ENCODE measurements at places on chromosomes 13 and 19.

GRCh38 chr13:76043874-76044273, 407.7 kb downstream of the LMO7 start:
- no peak for DNase-seq

DNA sequence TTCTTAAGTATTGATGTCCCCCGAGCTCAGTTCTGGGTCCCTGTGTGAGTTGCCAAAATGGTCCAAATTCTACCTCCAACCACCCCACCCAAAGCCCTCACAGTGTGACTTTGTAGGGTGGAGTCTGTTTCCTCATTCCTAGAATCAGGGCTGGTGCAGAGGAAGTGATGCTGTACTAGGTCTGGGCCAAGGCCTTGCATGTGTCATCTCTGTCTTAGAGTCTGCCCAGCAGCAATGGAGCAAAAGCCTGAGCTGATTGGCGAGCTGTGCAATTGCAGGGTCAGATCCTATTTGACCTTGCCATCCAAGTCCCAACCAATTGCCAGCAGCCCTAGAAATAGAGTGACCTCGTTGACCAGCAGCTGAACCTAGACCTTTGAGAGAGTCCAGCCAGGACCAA, 97.0 kb upstream of the ANKRD10 start:
- no peak for DNase-seq

DNA sequence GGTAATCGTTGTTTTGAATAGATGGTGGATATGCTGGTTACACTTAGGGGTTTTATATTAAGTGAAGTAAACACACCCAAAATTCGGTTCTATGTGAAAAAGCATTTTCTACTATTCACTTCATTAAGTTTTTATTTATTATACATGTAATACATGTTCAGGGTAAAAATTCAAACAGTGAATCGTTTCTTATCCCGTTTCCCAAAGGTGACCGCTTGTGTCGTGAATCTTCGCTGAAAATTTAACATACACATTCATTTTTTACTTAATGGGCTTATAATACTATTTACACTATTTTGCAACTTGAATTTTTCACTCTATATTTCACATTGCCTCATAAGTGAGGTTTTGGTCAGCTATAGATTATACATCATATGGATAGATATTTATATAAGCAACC, 24.5 kb downstream of the IPO5 start:
- DNase-seq: no peak

DNA sequence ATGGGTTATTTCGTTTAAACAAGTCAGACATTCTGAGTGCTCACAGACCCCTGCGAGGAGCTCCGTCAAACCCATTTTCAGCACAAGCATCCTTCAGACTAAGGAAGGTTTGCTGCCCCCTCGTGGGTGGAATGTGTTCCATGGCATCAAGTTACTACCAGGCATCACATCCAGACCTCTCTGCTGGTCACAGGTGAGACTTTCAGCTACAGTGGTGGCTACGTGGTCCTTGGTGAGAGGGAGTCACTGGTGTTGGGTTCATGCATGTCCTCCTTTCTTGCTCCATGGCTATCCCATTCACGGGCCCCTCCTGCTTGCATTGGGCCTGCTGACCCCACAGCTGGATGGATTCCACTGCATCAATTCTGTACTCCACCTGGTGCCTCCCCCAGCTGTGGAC, 9.1 kb upstream of the LILRB5 start:
- DNase-seq: peak; percentile 39

GRCh38 chr19:19486343-19487076, 28.8 kb downstream of the TSSK6 start:
- DNase-seq: peak; percentile 60

GRCh38 chr13:91647361-91647990, 249.1 kb downstream of the GPC5 start:
- no peak for DNase-seq

GRCh38 chr13:94520001-94520400, 40.5 kb upstream of the DCT start:
- DNase-seq: no peak

GRCh38 chr13:48477191-48477855, 55.6 kb downstream of the RCBTB2 start:
- no peak for DNase-seq

DNA sequence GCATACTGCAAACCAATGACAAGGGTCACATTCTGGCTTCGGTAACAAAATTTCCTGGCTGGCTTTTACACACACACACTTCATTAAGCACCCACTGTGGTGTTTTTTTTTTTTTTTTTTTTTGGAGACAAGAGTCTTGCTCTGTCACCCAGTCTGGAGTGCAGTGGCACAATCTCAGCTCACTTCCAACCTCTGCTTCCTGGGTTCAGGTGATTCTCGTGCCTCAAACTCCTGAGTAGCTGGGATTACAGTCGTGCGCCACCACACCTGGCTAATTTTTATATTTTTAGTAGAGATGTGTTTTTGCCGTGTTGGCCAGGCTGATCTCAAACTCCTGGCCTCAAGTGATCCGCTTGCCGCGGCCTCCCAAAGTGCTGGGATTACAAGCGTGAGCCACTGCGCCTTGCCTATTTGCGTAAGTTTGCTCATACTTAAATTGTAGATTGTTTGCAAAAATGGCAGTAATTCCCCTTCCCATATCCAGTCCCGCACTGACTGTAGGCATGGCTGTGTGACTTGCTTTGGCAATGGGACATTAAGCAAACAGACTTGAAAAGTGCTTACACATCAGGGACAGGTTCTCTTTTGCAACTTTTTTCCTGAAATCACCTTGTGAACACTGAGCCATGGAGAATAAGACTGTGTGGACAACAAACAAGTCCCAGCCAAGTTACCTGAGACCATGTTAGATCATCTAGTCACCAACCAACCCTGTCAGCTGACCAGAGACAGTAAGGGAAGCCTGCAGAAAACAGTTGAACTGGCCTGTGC, 42.1 kb upstream of the EBPL start:
- no peak for DNase-seq

DNA sequence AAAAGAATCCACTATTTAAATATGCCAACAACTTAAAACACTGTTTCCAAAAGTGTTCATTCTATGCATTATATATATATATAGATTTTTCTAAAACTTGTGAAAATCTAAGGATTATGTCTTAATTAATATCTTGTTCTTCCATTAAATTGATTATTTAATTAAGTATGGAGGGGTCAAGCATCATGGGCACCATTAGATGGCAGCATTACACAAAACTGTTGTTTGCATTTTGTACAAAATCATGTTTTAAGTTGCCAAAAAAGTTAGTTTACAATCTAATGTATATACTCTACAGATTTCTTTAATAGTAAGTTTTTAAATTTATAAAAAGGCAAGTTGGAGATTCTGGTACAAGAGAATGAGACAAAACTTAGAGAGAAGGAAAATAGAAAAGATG, 213.2 kb upstream of the EDNRB start:
- no peak for DNase-seq

- DNase-seq: no peak
Measured at GRCh38 chr13:32837973-32838927, 178.0 kb upstream of the KL start.

DNA sequence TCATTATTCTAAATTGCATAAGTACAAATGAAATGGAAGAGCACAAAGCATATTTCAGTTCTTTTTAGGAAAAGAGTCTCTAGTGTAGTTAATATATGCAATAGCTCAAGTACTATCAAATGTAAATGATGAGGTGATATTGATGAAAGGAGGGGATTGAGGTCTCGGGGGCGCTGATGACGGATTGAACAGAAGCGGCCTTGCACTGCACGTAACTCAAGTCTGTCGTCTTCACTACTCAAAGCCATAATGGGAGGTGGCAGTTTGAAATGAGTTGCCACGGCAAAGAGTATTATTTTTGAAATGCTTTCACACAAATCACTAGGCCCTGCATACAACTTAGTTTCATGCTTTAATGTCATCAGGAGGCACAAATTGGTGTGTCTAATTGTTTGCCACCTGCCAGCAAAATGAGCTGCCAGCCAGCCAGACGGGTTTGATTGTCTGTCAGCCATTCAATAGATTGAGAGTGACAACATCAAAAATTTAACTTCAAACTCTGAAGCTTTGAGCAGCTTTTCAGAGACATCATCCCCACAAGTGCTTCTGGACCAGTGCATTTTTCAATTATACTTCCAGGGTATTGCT, 256.6 kb downstream of the NBEA start:
- DNase-seq: no peak

DNA sequence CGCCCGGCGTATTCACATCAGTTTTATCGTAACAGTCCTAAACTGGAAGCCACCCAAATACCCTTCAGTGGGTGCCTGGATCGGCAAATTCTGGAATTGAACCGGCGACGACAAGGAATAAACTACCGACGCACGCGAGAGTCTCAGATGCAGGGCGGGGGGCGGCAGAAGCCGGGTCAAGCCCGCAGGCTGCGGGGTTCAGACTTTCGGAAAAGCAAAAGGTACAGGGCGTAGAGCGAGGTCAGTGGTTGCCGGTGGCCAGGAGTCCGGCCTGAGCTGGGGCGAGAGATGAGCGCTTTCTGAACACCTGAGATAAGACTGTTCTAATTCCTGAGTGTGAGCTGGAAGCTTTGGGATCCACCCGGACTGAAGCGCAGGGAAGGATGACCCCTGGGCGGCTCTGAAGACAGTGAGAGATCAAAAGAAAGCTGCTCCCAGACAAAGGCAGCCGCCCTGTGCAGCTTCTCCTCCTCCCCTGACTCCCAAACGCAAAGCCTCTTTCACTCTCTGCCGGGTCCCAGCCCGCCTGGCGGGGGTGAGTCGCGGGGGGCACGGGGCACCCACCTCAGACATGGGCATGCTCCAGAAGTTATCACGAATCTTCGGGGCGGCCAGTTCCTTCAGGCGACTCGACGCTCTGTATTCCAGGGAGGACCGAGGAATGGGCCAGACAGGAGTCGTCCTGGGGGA, 26.2 kb upstream of the MIER2 start:
- no peak for DNase-seq

- no peak for DNase-seq
Measured at GRCh38 chr19:38975861-38976271, 324 bp upstream of the FBXO17 start.

DNA sequence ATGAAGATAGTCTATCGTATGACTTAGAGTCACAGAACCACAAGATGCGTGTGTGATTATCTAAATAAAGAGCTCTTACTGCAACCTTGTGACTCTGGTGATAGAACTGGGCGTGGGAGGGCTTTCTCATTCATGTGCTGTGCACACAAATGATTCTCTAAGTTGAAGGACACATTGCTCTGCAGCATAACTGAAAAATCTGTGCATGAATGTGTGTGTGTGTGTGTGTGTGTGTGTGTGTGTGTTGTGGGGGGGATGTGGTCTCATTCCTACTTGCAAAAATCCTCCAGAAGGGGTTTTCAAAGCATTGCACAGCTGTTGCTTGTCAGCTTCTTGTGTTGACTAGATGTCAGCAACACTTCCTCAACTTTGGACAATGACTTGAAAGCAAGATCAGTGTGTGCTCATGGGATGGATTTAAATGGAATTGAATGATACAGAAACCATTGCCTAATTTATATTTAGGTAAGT, 22.4 kb downstream of the LRCH1 start:
- no peak for DNase-seq

- DNase-seq: peak; percentile 61
Measured at GRCh38 chr19:29680447-29680846, 15.2 kb downstream of the PLEKHF1 start.

DNA sequence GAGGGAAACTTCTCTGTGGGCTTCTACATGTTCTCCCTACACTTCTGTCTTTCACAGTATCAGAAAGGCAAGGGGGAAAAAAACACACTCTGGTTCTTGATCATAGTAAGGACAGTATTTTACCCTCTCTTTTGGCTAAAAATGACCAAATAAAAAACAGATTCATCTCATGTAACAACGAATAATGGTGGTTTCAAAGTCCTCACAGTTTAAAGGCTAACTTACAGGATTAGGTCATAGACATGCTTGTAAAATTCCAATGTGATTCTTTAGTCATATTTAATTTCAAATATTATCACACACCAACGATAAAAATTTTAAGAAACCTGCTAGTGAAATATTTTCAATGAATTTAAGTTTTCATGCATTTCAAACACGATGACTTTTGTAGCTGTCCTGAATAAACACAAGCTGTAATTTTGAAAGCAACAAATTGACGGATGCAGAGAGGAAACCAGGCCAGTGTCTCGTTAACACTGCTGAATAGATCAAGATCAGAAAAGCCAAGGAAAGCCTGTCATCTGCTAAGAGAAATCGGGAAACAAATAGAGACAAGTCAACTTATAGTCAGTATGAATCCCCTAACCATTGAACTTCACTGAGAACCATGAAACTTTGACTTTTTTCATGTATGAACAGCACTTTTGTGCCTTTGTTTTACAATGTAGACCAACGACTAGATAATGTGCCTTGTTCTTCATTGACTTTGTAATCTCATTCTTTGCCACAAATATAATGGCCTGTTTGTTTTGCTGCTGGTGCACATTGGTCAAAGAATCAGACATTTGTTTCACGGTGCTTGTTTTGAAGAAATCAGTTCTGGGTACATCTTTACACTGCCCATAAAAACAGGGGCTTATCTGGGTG, 22.0 kb downstream of the MBNL2 start:
- DNase-seq: no peak

DNA sequence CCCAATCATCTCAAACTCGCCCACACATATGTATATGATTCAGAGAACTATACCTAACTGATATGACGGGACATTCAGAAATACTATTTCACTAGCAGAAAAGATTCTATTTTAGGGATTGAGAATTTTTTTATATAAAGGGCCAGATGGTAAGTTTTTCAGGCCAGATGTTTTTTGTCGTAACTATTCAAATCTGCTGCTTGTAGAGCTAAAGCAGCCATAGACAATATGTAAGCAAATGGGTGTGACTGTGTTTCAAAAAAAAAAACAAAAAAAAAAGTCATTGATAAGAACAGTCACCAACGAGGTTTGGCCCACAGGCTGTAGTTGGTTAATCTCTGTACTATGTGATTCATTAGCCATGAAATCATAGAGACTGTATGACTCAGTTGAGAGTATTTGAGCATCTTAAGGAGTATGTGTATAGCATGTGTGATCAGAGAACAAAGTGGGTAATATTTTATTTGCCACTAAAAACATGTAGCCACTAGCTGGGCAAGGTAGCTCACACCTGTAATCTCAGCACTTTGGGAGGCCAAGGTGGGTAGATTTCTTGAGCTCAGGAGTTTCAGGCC, 2724.7 kb downstream of the PCDH9 start:
- DNase-seq: no peak

- no peak for DNase-seq
Measured at GRCh38 chr19:51687791-51688670, 5.1 kb upstream of the SPACA6 start.

GRCh38 chr13:71118779-71119364, 748.1 kb downstream of the DACH1 start:
- DNase-seq: no peak

GRCh38 chr19:50877338-50877737, 4.1 kb downstream of the KLK2 start:
- DNase-seq: no peak

All from naive thymus-derived CD8-positive, alpha-beta T cell (primary cell).